ENCODE measurements at places on chromosomes 5 and 9.

GRCh38 chr9:72228282-72228681, 79.0 kb downstream of the GDA start:
- DNase-seq: no peak

DNA sequence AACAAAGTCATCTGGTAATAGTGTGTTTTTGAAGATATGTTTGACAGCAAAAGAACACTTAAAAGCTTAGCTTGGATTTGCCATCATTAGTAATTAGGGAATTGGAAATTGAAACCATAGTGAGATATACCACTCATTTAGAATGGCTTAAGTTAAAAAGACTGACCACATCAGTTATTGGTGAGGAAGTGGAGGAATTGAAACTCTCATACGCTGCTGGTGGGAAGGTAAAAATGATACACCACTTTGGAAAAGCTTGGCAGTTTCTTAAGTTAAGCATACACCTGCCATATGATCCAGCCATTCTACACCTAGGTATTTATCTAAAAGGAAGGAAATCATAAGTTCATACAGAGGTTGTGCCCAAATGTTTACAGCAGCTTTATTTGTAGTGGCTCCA, 213.2 kb downstream of the TRIO start:
- DNase-seq: no peak

DNA sequence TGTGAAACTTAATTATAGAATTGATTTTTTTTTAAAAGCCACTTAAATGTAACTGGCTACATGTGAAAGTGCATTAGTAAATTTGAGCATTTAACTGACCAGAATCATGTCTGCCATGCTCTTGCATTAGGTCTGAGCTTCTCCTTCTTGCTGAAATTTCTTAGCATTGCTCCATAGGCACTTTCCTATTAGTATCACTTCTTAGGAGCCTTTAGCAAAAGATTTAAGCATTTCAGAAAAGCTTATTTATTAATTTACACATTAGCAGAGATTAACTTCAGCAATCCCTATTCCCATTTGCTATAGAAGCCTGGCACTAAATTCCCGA, 211.0 kb downstream of the SNX18 start:
- no peak for DNase-seq

- DNase-seq: no peak
Observed at GRCh38 chr5:123651234-123651633, 139.3 kb downstream of the CSNK1G3 start.

- peak; percentile 46 for DNase-seq
Observed at GRCh38 chr5:150593593-150593992, 46.9 kb upstream of the SYNPO start.

- DNase-seq: no peak
Observed at GRCh38 chr9:106868565-106868964, 5.6 kb downstream of the ZNF462 start.

- DNase-seq: no peak
Observed at GRCh38 chr9:126650404-126651341, 36.9 kb downstream of the LMX1B start.
